Stimulated activated CD4-positive, alpha-beta T cell treated with anti-CD3 and anti-CD28 coated beads, Interleukin-1b, Interleukin-23, amount 100 ng/mL, for 1 hour (primary cell): ENCODE measurements at places on chromosomes 4 and X.

DNA sequence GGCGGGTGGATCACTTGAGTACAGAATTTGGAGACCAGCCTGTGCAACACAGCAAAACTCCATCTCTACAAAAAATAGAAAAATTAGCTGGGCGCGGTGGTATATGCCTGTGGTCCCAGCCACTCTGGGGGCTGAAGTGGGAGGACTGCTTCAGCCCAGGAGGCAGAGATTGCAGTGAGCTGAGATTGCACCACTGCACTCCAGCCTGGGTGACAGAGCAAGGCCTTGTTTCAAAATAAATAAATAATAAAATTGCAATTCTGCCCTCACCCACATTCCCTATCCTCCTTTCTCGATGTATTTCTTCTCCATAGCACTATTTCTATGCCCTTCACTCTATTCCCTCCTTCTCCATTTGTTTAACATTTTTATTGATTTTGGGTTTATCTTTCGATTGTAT is 8.7 kb upstream of the SLAIN2 start:
- DNase-seq = no peak

DNA sequence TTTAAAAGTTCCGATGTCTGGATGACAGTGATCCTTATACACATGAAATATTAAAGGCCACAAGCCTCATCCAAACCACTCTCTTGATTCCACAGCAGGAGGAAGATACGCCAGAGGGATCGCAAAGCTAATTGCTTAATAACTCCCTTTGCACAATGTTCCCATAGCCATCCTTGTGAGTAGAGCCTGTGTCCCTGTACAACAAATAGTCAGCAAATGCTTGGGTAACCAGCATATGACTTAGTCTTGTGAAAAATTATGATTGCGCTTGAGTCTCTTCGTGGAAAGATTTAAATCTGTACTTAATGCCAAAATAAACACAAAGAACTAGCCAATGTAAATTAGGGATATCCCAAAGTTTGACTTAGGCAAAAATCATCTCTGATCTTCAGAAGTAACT is 31.5 kb downstream of the SLC9A7 start:
- DNase-seq = no peak

GRCh38 chr4:153497091-153497531 is 31.0 kb downstream of the TMEM131L start:
- no peak for DNase-seq

DNA sequence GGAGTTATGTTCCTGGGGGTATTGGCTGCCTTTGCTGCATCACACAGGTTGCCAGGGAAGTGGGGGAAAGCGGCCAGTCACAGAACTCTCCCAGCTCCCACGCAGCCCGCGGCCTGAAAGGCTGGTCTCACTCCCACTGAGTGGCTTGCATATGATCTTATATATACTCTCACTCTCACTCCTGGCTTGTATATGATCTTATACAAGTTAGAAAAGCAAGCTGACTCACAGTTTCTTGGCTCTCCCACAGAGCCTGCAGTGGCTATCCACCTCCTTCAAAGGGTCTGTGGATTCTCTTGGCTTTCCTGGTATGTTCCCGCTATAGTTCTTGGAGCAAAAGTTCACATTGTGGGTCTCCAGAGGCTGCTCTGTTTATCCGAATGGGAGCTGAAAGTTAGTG is 833.5 kb upstream of the GALNTL6 start:
- no peak for DNase-seq

GRCh38 chr4:41538017-41538733 is at the start of gene LIMCH1:
LIMCH1 (plus strand) TSS chr4:41538157; CDS start chr4:41605996, 67,839 bp downstream.
- DNase-seq = no peak

GRCh38 chrX:129706400-129707072 is 32.2 kb upstream of the XPNPEP2 start:
- no peak for DNase-seq

DNA sequence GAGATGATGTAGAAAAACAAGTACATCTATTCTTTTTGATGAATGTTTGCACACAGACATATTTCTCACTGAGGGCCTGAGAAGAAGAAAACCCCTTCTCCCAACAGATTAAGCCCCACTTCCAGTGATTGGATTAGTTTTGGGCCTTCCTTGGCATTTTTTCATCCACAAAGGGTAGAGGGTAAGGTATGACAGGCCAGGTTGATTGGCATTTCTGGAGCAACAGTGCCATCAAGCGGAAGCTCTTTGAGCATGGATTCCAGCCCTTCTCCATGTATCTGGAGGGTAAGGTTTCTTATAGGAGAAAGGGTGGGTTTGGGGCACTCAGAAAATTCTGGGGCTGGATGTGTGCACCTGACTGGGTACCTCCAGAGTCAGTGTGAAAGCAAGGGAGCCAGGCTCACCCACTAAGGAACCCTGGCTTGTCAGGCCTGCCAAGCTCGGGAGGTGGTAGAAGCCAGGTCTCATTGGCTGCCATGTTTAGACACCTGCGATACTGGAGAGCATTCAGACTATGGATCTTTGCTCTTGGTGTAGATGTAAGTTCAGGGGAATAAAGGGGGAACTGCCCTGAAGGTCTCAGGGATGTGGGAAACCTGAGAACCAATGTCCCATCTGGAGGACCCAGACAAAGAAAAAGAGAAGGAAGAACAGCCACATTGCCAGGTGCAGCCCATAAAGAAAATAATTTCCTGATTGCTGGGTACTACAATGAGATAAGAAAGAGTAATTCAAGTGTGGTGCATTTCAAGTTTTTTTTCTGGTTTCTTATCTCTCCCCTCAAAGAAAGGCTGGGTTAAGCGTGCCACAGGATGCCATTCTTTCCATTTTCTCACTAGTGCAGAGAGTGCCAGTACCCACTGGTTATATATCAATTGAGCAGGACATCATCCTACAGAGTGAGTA is 222.3 kb upstream of the AGTR2 start:
- no peak for DNase-seq

GRCh38 chrX:100994352-100995281 is 25.1 kb downstream of the ARL13A start:
- DNase-seq = no peak

- DNase-seq = no peak
Observed at GRCh38 chrX:30196322-30196721, 19.0 kb upstream of the MAGEB2 start.

GRCh38 chr4:121950680-121951520 is 960 bp downstream of the TRPC3 start:
- DNase-seq = peak; percentile 14

DNA sequence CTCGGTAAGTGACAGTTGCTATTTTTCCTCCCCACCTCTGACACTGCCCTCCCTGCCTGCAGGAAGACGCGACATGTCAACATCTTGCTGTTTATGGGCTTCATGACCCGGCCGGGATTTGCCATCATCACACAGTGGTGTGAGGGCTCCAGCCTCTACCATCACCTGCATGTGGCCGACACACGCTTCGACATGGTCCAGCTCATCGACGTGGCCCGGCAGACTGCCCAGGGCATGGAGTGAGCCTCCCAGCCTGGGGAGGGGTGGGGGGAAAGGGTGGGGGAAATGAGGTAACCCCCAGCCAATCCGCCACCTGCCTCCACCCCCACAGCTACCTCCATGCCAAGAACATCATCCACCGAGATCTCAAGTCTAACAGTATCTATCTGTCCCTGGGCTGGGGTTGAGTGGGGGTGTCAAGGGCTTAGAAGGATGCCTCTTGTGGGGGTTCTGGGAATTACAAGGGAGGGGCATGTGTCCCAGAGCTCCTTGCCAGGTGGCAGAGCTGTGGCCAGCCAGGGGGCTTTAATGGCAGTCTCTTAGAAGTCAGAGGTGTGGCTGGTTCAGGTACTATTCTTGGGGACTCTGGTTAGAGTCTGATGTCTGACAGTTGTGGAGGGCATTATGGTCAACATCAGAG is 7.8 kb downstream of the ARAF start:
- no peak for DNase-seq

- no peak for DNase-seq
Observed at GRCh38 chr4:120630427-120630826, 292.1 kb downstream of the PRDM5 start.

GRCh38 chr4:138406876-138407275 is 164.7 kb upstream of the SLC7A11 start:
- DNase-seq = no peak
